ENCODE measurements at places on chromosomes 7 and 10.

- no peak for DNase-seq
Observed at GRCh38 chr10:22657566-22658225, 56.7 kb downstream of the PIP4K2A start.

DNA sequence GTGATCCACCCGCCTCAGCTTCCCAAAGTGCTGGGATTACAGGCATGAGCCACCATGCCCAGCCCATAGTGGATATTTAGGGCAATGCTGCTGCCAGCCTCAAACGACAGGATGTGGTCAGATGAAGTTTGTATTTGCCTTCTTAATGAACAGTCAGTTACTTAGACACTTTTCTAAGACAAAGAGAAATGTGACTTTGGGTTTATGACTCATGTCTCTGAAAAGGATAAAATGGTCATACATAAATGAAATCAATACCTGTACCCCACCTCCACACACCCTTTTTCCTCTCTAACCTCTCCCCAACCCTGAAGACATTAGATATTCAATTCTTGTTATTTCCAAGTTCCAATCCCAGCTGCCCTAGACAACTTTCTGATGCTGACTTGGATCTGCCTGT, 109.3 kb upstream of the INSIG1 start:
- DNase-seq: no peak

GRCh38 chr7:111763221-111763801, 201.0 kb upstream of the IMMP2L start:
- DNase-seq: peak; percentile 17

DNA sequence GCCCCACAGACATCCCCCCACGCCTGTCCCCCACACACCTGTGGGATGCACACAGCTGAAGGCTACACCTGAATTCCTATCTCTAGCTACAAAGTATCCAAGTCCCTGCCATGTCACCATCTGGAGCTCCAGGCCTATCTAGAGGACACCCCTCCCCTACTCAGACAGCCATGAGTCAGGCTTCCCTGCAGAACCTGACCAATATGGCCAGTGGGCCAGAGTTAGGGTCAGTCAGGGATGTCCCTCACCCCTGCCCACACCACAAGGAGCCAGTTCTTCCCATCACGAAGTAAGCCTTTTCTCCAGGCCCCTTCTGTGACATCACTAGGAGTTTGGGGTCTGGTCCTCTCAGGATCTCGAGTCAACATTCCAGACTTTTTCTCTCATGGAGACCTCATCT, 10.6 kb upstream of the SLC18A3 start:
- DNase-seq: no peak

Data from kidney glomerular epithelial cell (primary cell).